ENCODE measurements at places on chromosomes 2 and 18.
A peak's percentile ranks its signal among the peaks of the same experiment; 100 is the strongest.

- no peak for DNase-seq
Observed at GRCh38 chr2:74537140-74537539, 7.4 kb downstream of the HTRA2 start.

DNA sequence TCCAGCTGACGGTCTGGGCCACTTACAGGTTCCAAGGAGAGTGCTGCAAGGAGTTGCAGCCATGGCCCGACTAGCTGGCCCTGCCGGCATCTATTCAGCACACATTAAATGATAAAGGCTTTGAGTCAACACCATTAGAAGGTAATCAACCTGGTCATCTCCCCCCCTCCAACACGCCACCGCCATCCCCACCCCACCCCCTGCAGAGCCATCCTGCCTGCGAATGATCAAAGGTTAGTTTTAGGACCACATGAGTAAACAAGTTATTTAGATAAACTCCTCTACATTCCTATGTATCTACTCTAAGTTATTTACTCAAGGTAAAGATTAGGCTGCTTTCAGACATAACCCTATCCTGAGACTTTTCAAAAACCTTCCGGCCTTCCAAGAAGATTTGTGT, 349.3 kb upstream of the SLC39A10 start:
- DNase-seq = no peak

- DNase-seq = no peak
Observed at GRCh38 chr2:232613538-232614134, 19.8 kb upstream of the EFHD1 start.

DNA sequence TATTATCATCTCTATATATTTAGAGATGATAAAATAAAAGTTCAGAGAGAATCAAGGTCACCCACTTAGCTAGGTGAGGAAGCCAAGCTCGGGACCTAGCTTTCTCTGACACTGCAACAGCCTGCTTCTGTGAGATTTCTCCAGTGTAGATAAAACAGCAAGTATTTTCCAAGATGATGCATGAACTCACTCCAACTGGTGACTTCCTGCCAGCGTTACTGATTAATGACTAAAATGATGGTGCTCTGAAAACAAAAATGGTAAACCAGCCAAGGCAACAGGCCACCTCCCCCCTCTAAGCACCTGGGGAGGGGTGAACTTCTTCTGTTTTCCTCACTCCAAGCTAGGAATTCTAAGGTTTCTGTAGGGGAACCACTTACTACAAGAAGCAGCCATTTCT, 510.2 kb upstream of the ID2 start:
- DNase-seq = no peak

DNA sequence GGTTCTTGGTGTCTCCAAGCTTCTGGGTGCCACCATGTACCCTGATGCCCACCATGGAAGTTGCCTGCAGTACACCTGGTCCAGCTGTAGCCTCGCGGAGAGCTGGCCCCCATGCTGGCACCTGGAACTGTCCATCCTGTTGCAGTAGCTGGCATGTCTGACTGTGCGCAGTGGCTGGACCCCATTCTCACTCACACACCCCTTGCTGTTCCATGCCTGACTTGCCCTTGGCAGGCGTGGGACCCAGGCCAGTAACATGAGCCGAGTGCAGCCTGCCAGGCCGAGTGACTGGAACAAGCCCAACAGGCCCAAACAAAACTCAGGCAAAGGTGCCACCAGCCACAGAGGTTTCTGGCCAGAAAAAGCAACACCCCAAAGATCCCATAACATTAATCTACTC, 73.8 kb downstream of the NEURL3 start:
- no peak for DNase-seq

- DNase-seq = no peak
Observed at GRCh38 chr2:197130318-197130717, 180.3 kb downstream of the ANKRD44 start.

DNA sequence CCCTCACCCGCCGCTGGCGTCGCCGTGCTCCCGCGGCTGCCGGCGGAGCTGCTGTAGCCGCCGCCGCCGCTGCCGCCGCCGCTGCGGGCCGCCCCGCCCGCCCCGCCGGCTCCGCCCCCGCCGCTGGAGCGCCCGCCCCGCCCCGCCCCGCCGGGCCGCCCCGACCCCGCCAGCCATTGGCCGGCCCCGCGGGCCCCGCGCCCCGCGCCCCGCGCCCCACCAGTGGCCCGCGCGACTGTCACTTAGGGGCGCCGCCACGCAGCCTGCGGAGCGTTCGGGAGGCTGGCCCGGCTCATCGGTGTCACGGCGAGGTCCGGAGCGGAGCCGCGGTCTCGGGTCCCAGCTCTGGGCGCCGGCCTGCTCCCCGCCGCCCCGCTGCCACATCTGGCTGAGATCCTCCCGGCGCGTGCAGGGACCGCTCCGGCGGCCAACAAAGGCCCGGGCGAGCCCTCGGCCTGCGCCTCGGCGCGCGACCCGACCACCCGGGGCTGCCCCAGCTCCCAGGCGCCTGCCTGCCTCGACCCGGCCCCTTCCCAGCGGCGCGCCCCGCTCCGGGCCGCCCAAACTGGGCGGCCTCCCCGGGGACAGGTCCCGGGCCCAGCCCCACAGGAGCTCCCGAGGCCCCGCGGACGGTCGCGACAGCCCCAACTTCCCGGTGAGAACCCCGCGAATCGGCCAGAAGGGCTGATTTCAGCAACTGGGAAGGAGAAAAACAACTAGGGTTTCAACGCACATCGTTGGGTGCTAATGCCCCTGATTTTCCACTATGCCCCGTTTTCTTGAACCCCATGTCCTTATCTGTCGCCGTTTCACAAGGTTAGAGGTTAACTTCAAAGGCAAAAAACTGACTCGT, at the start of gene MGAT4A:
TSS of gene MGAT4A (minus strand) at position 92 of the 853 bp plus-strand sequence. CDS start 4,800 bp downstream, outside the sequence.
- peak; percentile 83 for DNase-seq

DNA sequence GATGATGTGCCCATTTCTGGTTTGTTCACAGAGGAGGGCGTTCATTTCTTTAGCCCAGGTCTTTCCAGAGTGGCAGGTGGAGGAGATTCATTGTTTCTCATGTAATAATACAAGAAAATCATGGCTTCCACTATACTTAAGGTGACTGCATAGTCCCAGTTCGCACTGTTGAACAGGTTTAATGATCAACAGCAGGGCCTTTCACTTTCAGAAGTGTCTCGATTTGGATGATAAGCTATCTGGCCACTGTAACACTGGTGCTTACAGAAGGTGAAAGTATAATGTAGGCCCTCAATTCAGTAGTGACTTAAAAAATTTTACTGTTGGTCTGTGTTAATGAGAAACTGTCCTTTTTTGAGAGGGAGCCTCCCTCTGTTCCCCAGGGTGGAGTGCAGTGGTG, 1.4 kb downstream of the RMC1 start:
- DNase-seq = no peak

GRCh38 chr2:69385443-69386151, 1.4 kb downstream of the GFPT1 start:
- DNase-seq = no peak

GRCh38 chr2:20728114-20728758, 61.3 kb downstream of the GDF7 start:
- DNase-seq = no peak

DNA sequence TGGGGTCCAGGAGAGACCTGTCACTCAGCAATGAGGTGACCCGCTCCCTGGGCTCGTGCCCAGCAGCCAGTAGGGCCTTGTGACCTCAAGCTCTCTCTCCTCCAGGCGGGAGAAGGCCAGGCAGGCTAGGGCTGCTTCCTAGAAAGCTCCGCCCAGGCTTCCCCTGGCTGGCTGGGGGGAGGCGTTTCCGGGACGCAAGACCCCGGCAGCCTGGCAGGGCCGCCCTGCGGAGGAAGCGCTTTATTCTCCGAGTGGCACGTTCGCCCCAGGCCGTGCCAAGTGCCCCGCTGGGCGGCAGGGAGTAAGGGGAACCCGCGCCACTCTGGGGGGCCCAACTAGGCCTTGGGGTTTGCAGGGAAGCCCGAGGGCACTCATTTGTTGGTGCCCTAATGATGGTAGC, 21.2 kb upstream of the EPAS1 start:
- DNase-seq = no peak

GRCh38 chr2:242052421-242052820, 182.9 kb downstream of the RTP5 start:
- DNase-seq = no peak

GRCh38 chr2:68366083-68366560, 1.0 kb downstream of the PLEK start:
- DNase-seq = no peak

GRCh38 chr2:165796819-165797530, 2.9 kb upstream of the GALNT3 start:
- no peak for DNase-seq
